Brain microvascular endothelial cell (primary cell): ENCODE measurements at places on chromosomes 3 and 15.

- DNase-seq = peak; percentile 54
Measured at GRCh38 chr15:93719921-93720351, 511.4 kb upstream of the MCTP2 start.

GRCh38 chr3:197283045-197283444 lies 15.4 kb downstream of the DLG1 start:
- no peak for DNase-seq

DNA sequence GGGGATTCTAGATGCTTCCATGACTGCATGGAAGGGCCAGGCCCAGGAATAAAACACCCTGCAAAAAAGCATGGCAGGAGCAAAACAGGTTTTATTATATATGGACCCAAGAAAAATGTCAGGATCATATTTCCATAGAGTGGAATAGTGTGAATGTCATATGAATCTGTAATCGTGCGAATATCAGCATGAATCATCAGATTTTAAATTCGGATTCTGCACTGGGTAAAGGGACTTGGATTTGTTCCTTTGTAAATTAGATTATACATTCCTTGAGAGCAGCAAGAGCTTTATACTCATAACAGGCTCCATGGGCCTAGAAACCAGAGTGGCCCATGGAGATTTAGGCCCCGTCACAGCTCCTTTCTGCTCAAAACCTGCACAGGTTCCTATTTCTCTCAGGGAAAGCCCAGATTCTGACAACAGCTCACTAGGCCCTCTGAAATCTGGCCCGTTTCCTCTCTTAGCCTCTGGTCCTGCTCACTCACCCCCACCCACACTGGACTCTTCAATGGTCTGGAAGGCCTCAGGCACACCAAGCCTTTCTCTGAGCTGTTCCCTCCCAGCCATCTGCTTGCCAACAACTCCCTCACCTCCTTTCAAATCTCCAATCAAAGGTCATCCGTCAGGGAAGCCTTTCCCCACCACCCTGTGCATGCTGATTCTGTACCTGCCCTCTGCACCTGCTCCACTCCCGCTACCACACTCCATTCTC lies 76.0 kb downstream of the FEM1B start:
- no peak for DNase-seq

- DNase-seq = no peak
Measured at GRCh38 chr3:79424811-79425210, 343.0 kb downstream of the ROBO1 start.

DNA sequence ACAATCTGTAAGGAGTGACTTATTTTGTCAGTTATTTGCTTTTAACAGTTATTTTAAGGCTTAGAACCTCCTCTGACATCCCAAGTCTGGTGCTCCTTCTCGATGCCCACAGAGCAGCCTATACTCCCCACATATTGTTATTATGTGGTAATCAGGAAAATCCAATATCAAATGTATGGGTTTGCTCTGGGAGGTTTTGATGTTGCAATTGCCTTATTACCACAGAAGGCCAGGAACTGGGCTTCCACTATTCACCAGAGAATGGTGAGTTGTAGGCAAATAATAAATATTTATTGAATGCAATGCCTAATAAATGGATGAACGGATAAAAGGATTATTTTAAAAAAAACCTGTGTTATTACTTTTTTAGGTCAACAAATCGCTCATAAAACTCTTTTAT lies 12.2 kb downstream of the NEK10 start:
- DNase-seq = no peak

- no peak for DNase-seq
Measured at GRCh38 chr3:29644261-29644660, 363.4 kb downstream of the RBMS3 start.

- no peak for DNase-seq
Measured at GRCh38 chr3:147937341-147937740, 528.2 kb downstream of the ZIC1 start.

GRCh38 chr15:90002428-90002844 lies 1.3 kb downstream of the ZNF710 start:
- DNase-seq = no peak

DNA sequence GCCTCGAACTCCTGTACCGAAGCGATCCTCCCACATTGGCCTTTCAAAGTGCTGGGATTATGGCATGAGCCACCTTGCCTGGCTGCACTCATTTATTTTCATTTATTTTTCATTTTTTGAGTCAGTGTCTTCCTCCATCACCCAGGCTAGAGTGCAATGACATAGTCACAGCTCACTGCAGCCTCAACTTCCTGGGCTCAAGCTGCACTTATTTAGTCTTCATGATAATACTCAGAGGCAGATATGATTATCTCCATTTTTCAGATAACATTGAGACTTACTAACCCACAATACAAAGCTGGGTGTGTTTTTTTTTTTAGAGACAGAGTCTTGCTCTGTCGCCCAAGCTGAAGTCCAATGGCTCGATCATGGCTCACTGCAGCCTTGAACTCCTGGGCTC lies 10.0 kb downstream of the PRKCI start:
- DNase-seq = peak; percentile 44

- DNase-seq = no peak
Measured at GRCh38 chr15:52760562-52760961, 29.6 kb downstream of the ONECUT1 start.

- no peak for DNase-seq
Measured at GRCh38 chr3:45607790-45608189, 13.2 kb downstream of the LIMD1 start.

- DNase-seq = no peak
Measured at GRCh38 chr3:32438596-32439344, 47.1 kb downstream of the CMTM7 start.

- no peak for DNase-seq
Measured at GRCh38 chr3:137131081-137131480, 173.3 kb downstream of the IL20RB start.

DNA sequence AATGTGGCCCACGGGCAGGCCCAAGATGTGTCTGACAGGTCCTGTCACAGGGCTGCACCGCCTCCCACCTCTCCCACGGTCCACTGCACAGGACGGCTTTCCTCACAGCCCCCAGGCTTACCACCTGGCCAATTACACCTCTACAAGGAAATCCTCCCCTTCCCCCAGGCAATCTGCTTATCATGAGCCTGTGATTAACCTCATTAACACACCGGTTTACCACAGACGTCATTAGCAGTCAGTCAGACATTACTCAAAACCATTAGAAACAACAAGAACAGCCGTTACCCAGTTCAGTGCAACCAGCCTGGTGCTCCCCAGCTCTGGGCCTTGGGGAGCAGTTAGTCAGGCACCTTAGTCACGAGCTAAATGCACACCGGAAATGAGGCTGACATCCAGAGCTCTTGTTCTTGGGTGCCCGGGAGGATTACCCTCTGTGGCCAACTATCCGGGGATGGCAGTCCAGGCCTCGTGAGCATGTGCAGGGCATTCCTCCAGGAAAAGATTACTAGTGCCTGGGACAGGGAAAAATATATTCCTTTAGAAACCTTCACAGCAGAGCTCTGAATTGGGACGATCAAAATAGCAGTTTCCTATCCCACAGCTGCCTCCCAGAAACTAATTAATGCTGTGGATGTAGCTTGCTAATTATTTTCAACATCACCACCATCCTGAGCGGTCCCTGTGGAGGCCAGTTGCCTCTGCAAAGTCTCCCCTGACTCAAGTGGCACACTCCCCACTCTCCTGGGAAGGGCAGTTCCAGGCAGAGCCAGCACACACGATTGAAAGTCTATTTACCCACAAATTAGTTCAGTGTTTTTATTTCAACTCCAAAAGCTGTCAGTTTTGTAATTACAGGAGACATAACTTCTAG lies 117.4 kb upstream of the ZBED2 start:
- DNase-seq = no peak

DNA sequence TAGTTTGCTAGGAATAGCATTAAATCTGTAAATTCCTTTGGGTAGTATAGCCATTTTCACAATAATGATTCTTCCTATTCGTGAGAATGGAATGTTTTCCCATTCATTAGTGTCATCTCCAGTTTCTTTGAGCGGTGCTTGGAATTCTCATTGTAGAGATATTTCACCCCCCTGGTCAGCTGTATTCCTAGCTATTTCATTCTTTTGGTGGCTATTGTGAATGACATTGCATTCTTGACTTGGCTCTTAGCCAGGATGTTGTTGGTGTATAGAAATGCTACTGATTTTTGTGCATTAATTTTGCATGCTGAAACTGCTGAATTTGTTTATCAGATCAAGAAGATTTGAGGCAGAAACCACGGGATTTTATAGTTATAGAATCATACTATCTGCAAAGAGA lies 690.5 kb upstream of the ALCAM start:
- DNase-seq = peak; percentile 35

- no peak for DNase-seq
Measured at GRCh38 chr15:80831606-80832224, 52.5 kb downstream of the CEMIP start.
